Kidney epithelial cell (primary cell): ENCODE measurements at places on chromosomes 4 and X.

DNA sequence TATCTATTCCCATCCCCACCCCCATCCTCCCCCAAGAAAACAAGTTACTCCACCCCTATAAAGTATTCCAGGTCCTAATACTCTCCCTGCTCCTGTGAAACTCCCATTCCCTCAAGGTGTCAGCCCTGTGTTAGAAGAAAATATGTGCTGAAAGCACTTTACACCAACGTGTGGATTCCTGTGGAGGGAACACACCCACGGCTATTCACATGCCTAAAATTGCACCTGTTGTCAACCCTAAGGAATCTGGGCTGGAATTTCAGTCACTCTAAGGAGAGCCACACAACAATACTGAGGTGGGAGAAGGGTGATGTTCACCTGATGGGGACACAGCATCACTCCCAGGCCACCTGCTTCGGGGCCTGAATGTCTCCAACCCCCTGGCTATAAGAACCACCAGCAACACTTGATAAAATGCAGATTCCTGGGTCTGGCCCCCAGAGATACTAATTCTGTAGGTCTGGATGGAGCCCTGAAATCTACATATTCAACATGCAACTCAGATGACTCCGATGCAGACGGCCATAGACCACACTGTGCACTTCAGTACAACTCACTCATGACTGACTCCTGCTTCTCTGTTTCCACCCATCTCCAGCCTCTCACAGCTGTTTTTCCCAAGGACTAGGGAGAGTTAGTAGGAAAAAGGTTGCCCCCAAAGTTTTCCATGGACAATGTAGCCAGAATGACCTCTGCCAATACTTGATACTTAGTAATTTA lies 15.8 kb downstream of the SCD5 start:
- no peak for DNase-seq

DNA sequence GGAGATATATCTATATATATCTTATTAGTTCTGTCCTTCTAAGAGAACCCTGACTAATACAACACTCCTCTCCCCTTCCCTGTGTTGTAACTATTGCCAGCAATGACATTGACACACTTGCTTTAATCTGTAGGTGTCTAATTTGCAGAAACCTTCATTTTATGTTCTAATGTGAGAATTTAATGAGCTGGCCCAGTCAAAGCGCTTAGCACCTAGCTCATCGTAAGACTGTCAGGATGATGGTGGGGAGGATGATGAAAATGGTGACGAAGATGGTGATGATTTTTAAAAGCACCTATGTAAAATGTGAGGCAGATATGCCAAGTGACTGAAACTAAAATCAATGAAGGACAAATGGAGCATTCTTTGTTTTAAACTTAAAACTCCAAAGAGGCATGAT lies 183.8 kb downstream of the DHX15 start:
- DNase-seq: no peak

DNA sequence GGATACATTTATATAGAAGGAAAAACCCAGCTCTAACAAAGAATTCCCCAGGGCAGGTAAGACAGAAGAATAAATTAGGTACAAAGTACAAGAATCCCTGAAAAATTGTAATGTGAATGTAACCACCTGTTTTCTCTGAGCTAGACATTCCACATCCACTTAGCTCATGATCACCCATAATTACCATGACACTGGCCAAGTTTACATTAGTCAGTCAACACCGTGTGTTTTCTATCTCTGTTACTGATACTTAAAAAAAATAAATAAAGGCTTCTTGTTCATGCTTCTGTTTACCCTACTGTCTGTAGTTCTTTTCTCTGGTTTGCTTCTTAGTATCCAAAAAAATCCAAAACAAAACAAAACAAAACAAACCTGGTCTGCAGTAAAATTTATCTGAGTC lies 66.0 kb downstream of the CBLL2 start:
- no peak for DNase-seq

DNA sequence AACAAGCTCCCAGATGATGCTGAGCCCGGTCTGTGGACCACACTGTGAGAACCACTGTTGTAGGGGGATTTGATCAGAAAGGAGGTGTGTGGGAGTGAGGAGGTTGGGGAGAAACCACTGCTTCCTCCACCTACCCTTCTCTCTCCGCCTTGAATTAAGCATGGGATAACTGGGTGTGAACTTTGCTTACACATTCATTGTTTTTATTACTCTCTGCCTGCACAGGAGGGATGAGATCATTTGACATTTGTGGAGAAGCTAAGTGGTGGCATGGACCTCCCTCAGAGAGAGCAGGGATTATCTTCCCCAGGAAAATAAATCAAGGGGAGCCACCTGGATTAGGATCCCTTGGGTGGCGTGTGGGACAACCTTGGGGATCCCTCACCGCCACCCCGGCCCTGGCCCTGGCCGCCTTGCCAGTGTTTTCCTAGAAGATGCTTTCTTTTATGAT lies 212.1 kb upstream of the ATP6AP2 start:
- no peak for DNase-seq

DNA sequence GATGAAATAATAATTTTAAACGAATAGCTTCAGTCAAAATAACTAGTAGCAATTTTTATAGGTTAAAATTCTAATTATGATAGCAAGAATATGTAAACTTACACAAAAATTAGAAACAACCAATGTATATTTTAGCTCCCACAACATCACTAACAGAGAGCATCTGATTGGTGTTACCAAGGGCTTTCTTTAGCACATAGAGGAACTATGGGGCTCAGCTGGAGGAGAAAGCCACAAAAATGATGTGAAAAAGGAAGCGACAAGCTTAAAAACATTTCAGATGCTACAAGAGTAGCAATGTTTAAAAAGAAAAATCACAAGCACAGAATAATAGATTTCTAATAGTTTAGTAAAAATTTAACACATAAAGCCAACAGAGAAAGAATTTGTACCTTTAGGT lies 56.3 kb downstream of the ATP8A1 start:
- DNase-seq: no peak

DNA sequence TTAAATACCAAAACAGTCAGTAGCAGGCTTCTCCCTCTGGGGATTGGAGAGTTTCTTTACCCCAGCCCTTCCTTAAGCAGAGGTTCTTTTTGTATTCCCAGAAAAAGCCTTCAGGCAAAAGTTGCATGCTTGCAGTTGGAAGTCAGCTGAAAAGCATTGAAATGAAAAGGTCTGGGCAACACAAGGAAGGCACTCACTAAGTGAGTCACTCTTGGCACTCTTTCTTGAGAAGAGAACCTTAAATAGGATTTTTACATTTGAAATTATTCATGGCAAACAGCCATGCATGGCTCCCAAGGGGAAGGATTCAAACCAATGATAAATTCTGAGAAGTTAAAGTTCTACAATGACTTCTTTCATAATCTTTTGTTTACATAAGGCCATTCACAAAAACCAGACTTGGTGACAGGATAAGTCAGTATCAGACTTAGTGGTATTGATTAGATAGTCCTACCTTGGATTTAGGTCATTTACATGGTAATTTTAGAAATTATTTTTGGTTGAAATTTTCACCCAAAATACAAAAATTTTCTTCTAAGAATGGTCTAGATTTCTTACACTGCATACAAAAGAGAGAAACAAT lies 2068.9 kb downstream of the PCDH7 start:
- peak; percentile 42 for DNase-seq

DNA sequence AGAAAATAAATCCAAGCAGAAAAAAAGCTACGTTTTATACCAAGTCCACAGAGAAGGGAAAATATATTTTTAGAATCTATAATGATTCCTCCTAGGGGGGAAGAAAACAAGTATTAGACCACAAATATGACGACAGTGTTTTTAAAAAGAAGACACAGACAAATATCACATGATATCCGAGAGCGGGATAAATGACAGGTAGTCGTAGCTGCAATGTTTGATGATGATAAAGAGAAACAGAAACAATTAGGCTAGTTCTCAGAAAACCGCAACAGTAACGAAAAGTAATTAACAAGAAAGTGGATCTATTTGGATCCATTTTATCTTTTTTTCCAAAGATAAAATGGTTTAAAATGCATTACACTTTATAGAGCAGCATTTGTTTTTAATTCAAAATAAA lies 918 bp downstream of the HAUS3 start:
- DNase-seq: no peak

DNA sequence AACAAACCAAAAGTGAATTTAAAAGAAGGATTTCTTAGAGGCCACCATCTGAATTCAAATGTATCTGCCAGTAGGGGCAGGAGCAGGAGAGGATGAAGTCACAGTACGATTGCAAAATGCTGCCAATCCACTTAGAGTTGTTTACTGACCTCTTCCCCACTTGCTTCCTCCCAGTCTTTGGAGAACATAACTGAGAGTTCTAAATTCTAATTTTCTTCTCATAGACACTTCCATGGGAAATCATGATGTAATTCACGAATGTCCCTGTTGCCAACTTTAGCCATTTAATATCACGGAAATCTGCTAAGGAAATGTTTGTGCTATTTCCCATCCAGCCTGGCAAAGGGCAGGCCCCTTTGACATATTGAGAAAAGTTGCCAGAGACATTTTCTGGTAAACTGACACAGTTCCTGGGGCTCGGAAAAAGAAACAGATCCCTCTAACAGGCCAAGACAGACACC lies 33.6 kb upstream of the NOCT start:
- no peak for DNase-seq

DNA sequence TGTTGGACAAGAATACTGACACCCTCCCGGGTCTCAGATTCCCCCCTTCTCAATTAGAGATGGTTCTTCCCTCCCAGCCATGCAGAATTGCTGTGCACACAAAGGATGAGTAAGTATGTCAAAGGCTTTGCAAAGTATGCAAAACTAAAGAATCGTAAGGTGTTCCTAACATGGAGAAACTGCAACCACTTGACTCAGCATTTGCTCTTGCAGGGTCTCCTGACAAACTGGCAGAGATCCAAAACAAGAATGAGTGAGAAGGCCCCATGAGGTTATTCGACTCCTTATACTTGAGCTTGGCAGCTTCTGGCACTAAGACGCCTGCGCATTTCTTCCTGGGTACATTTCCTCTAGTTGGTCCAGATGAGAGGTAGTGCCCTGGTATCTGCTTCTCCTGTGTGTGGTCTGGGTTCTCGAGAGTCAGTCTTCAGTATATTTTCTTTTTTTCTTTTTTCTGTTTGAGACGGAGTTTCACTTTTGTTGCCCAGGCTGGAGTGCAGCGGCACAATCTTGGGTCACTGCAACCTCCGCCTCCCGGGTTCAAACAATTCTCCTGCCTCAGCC lies 8.2 kb downstream of the FAM184B start:
- DNase-seq: no peak

- peak; percentile 5 for DNase-seq
Measured at GRCh38 chr4:108540536-108540935, 79.8 kb upstream of the RPL34 start.

DNA sequence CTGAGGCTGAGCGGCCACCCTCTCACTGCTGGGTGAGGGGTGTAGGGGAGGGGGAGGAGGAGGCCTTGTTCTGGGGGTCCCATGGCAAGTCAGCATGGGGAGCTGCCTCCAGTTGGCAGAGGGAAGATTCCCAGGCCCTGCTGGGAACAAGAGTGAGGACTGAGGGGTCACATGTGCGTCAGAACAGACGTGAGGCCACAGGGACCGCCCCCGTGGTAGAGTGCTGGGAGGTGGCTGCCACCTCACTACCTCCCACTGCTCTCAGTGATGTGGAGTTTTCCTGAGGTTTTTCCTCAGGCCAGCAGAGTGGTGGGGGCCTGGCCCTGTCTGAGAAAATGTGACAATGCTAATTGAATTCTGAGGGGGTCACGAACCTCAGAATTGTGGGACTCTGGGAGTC lies 568 bp downstream of the MAGEC1 start:
- no peak for DNase-seq

DNA sequence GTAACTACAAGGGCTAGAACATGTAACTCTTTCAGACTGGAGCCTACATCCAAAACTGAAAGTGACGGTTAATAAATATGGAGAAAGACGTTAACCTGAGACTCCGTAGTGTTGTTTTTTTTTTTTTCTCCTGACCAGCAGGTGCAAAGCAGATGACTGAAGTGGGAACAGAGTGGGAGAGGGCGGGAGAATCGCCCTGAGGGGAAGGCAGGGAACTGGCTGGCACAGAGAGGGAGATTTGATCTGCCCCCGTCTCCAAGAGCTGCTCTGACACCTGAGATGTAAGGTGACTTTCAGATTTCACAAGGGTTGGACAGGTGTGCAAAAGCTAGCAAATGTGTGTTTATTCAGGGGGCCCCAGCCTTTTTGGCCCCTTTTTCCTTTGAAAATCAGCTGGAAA lies 180.2 kb downstream of the PALLD start:
- DNase-seq: no peak

- no peak for DNase-seq
Measured at GRCh38 chrX:111609206-111609605, 71.8 kb upstream of the ALG13 start.

- no peak for DNase-seq
Measured at GRCh38 chr4:108405586-108405985, 214.8 kb upstream of the RPL34 start.

- DNase-seq: no peak
Measured at GRCh38 chrX:142891046-142891445, 134.7 kb upstream of the SPANXN4 start.

GRCh38 chr4:74654230-74654681 lies 140.1 kb downstream of the BTC start:
- DNase-seq: peak; percentile 82

DNA sequence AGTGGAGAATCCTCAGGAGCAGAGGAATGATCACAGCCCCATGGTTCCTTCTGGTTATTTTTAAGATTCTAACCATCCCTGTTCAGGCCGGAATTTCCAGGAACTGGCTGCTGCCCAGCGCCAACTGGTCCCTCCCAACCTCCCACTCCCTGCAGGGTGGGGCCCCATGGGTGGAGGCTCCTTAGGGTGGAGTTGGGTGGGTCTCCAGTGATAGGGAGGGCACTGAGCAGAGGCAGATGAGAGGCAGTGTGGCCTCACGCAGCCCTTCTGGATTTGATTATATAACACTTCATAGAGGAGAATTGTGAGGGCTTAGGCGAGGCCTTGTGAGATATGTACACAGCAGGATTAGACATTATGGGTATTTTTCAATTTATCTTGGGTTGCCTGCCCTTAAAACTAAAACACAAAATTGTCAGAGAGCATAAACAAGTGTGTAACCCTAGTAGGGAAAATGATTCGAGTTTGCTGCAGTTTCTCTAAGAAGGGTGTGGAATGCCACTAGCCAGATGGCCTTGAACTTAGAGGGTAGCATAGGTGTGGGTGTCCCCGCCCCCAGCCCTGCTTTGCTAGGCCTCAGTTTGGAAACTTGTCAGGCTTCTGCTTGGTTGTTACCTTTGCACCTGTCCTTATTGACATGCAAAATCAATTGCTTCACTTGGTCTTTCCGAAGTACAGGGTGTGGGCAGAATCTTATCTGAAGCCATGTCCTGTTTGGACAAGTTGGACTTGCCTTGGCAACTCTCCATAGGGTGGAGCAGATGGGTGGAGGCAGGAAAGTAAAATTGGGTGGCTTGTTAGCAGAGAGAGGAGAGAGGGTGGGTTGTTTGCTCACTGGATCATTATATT lies 9.4 kb downstream of the KLF3 start:
- DNase-seq: no peak

DNA sequence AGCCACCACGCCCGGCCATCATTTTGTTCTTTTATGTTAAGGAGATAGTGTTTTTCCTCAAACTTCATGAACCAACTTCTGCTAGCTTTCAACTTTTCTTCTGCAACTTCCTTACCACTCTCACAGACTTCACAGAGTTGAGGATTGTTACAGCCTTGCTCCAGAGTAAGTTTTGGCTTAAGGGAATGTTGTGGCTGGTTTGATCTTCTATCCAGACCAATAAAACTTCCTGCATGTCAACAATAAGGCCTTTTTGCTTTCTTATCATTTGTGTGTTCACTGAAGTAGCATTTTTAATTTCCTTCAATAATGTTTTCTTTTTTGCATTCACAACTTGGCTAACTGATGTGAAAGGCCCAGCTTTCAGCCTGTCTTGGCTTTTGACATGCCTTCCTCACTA lies 12.7 kb upstream of the TET2 start:
- DNase-seq: no peak
